Spleen (tissue), 13 donors: ENCODE measurements at places on chromosomes 6 and 20. TPM values are rescaled to one million over a fixed set of nuclear protein-coding genes. Genes with fewer than 3 reads are reported as not detected.

DNA sequence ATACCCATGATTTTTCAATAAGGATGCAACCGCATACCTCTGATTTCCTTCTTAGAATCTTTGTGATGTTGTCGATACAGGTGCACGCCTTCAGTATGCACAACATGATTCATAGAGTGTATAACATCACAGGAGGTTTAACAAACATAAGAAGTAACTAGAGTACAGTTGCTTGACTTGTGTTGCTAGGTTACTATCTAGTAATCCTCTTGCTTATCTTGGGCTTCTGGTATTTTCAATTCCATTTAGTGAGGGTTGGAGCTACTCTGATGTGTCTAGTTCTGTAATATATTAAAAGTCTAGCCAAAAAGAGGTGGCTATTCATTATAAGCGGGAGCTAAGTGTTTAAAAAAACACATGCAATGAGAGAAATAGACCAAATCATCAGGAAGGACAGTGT is 85.5 kb upstream of the TENT5A start:
- H3K27ac ChIP-seq, result no peak overlapping the region
- no peaks in the 10 kb centered on the region for H3K4me1 ChIP-seq
- no peaks in the 10 kb centered on the region for H3K36me3 ChIP-seq
- no peak for DNase-seq

DNA sequence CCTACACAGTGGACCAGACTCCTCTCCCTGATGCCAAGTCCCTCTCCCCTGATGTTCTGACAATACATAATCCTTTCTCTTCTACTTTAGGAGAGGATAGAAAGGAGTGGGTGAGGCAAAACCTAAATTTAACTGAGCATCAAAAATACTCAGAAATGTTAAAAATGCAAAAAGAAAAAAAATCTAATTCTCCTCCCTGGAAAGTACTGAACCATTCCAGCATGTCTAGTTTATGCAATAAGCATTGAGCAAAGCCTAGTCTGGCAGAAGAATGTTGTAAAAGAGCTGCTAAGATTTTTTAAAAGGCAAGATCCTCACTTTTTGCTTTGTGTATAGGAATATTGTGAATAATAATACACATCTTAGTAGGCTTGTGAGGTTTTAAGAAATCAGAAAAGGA is 116.6 kb upstream of the STXBP5 start:
- H3K27me3 ChIP-seq, result no peaks in the 10 kb centered on the region
- no peak overlapping the region for H3K27ac ChIP-seq
- H3K4me1 ChIP-seq, result no peaks in the 10 kb centered on the region
- no peaks in the 10 kb centered on the region for H3K36me3 ChIP-seq
- no peak for DNase-seq

DNA sequence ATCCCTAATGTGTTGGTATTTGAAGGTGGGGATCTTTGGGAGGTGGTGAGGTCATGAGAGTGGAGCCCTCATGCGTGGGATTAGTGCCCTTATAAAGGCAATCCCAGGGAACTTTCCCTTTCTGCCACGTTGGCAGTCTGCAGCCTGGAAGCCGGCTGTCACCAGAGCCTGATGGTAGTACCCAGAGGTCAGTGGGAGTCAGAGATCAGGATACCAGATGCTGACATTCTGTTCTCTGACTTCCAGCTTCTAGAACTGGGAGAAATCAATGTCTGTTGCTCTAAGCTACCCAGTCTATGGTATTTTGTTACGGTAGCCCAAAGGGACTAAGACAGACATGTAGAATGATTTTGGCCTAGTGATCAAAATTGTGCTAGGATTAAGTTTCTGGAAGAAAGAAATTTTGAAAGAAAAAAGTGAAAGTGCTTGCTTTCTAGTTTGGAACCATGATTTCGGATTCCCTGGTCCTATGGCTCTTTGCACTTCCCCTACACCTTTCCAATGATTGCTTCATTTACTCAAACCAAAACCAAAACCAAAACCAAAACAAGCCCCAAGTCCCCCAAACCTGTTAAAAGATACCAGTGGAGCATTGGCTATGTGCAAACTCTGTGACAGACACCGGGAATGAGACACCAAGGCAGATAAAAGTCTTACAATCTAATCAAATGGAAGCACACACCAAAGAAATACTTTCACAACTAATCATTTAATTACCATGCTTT is 173.7 kb upstream of the ZNF217 start:
- no peaks in the 10 kb centered on the region for H3K27me3 ChIP-seq
- no peak overlapping the region for H3K27ac ChIP-seq
- H3K4me3 ChIP-seq, result no peak overlapping the region
- no peak for DNase-seq
- H3K36me3 ChIP-seq, result no peaks in the 10 kb centered on the region
- peaks cover 11% of the 10 kb centered on the region for H3K4me1 ChIP-seq

GRCh38 chr6:143155681-143156080 is 95.0 kb downstream of the AIG1 start:
- H3K27ac ChIP-seq, result no peak overlapping the region
- no peak for DNase-seq
- no peaks in the 10 kb centered on the region for H3K36me3 ChIP-seq
- H3K4me1 ChIP-seq, result no peaks in the 10 kb centered on the region

CST4 gene
- not detected for total RNA-seq

CD93 gene
- 50.4 TPM for total RNA-seq

DNA sequence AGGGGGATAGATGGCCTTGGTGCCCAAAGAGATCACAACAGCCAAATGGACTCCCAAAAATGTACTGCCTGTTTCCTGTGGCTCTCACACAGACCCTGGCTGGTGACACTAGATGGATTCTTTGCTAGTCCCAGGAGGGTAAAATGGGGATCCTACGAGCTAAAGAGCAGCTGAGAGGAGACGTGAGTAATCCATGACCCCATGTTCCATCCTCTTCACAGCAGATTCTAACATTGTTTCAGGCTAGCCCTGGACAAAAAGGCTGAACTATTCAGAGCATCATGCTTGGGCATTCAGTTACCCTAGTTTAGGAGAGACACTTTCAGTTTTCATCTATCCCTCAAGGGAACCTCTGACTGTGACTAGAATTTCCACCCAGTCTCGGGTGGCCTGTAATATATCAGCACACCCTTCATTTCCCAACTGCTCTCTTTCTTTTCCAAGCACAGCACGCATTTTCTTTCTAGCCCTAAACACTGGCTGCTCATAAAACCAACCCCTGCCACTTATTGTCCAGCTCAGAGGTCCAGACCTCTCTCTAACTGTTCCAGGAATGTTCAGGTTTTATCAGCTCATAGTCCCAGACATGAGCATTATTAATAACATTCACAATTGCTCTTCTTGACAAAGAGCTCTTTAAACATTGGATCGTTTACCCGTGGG is 48.5 kb downstream of the SLC22A1 start:
- H3K27me3 ChIP-seq, result no peaks in the 10 kb centered on the region
- no peak overlapping the region for H3K4me3 ChIP-seq
- H3K4me1 ChIP-seq, result no peaks in the 10 kb centered on the region
- H3K36me3 ChIP-seq, result no peaks in the 10 kb centered on the region

GRCh38 chr6:26286168-26286877 is 78.7 kb upstream of the BTN3A2 start:
- H3K4me3 ChIP-seq, result peak overlapping the region; percentile 56
- H3K27me3 ChIP-seq, result no peaks in the 10 kb centered on the region
- no peaks in the 10 kb centered on the region for H3K36me3 ChIP-seq
- H3K27ac ChIP-seq, result peak overlapping the region; percentile 97
- DNase-seq, result peak; percentile 83

DNA sequence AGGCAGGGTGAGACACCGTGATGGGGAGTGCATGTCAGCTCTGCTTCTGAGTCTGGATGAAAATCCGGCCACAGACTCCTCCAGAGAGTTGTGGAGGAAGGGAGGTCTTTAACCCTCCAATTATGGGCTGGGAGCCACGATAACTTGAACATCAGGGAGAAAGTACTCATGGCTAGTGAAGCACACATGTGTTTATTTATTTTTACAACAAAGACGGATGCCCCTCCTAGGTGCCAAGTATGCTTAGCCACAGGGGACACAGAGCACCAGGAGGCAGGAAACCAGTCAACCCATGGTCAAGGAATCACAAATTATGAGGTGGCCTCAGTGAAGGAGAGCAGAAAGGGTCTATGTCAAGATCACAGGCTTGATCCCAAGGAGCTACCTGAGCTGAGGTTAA is 54.1 kb downstream of the ZNF217 start:
- H3K4me1 ChIP-seq, result no peaks in the 10 kb centered on the region
- no peaks in the 10 kb centered on the region for H3K27me3 ChIP-seq
- no peaks in the 10 kb centered on the region for H3K36me3 ChIP-seq
- DNase-seq, result no peak
- no peak overlapping the region for H3K27ac ChIP-seq
- H3K4me3 ChIP-seq, result no peak overlapping the region

DNA sequence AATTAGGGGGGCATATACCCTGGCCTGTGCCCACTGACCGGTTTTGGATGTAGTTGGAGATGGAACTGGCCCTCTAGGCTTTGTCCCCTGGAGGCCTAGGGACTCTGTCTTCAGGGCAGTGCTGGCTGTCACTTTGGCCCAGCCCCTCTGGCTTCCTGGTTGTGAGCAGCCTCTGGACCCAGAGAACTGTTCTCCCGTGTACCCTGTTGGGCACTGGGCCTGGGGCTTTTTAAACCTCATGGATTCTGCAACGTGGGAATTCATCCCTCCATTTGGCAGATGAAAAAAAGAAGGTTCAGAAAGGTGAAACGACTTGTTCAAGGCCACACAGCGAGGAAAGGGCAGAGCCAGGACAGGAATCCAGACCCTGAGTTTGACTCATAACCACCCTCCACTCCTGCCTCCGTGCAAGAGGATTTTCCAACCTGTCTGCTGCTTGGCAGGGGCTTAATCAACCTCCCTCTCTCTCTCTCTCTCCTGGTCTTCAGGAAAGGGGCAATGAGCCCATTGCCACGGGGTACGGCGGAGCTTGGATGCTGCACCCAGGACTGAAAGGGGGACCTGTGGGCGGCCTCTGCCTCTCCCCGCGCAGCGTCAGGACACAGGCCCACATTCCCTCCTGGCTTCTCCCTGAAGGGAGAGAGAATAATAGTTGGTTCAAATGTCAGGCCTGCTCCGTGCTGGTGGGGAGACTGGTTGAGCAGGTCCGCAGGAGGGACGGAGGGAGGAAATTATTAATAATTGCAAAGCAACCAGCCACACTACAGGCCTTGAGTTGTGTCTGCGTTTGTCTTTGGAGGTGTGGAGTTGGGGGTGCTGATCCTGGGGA is 56.0 kb downstream of the CEBPB start:
- H3K4me1 ChIP-seq, result no peaks in the 10 kb centered on the region
- H3K36me3 ChIP-seq, result no peaks in the 10 kb centered on the region
- H3K27ac ChIP-seq, result no peak overlapping the region
- no peaks in the 10 kb centered on the region for H3K27me3 ChIP-seq
- DNase-seq, result no peak

DOP1A gene
- 36.6 TPM for total RNA-seq

DNA sequence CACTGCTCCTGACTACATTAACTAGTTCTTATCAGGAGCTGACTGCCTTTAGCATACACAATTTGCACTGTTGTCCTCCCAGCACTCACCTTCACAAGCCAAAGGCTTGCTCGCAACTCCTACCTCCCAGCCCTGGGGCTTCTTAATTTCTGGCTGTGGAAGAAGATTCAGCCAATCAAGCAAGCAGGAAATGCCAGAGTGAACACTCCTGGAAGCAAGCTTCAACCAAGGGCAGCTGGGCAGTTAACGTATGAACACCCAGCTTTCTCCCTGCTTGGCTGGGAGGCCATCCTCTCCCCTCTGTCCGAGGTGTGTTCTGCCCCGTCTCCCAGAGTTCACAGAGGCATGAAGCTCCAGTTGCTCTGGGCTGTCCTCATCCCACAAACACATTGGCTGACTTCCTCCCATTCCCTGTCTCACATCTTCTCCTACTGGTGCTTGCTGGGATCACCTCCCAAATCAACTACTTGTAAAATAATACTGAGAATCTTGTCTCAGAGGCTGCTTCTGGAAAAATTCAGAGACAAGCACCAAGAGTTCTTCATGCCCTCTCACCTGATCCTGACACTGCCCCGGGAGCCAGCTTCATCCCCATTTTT is 15.3 kb upstream of the SRSF6 start:
- H3K4me1 ChIP-seq, result no peaks in the 10 kb centered on the region
- H3K27me3 ChIP-seq, result no peaks in the 10 kb centered on the region
- DNase-seq, result no peak
- no peak overlapping the region for H3K27ac ChIP-seq
- no peaks in the 10 kb centered on the region for H3K36me3 ChIP-seq
- H3K4me3 ChIP-seq, result no peak overlapping the region

DNA sequence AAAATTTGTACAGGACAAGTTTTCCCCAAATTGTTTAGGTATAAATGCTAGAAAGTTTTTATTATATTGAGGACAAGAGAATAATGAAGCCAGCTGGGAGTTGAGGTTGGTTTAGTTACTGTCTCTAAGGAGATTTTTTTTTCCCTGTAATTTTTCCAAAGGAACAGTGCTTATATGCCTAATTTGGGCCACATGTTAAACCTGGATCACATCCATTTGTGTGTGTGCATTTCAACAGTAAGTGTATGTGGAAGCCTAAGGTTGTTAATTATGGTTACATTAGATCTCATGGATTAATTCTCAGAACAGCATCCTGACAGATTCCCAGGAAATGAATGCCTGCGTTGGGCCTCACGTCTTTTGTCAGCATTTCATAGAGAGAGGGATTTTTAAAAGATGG is 4.5 kb downstream of the IGF2R start:
- DNase-seq, result no peak
- no peak overlapping the region for H3K4me3 ChIP-seq
- peak overlapping the region; percentile 13 for H3K27ac ChIP-seq

DNA sequence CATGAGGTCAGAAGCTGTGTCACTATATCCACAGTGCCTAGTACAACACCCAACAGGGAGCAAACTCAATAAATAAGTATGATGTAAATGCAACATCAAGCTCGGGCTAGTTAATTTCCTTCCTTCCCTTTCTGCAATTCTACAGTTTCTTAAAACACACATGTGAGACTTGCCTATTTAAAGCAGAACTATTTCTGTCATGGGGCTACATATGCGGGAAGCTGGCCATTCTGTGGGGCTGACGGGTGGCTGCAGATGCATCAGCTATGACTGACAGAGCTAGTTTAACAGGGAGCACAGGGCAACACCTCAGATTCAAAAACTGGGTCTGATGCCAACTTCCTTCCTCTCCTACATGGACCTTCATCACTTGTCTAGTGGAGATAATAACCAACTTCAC is 118.1 kb upstream of the ENPP5 start:
- no peaks in the 10 kb centered on the region for H3K4me1 ChIP-seq
- DNase-seq, result no peak
- H3K36me3 ChIP-seq, result no peaks in the 10 kb centered on the region
- H3K27ac ChIP-seq, result no peak overlapping the region

DNA sequence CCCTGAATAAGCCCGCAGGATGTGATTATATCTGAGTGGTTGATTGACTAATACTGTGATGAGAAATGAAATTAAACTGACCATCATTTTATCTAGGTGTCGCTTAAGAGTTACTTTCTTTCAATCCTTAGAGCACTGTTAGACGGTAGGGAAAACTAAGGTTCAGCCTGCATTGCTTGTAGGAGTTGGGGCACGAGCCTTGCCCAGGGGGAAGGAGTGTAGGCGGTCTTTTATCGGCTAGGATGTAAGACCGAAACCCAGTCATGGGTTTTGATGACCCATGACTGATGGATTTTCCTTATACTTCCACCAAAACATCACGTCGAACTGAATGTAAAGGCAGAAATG is 392 bp upstream of the TASP1 start:
- H3K4me1 ChIP-seq, result peaks cover 17% of the 10 kb centered on the region
- peak overlapping the region; percentile 81 for H3K4me3 ChIP-seq
- no peak for DNase-seq
- H3K36me3 ChIP-seq, result no peaks in the 10 kb centered on the region

- DNase-seq, result no peak
- H3K36me3 ChIP-seq, result peaks cover 39% of the 10 kb centered on the region
- no peaks in the 10 kb centered on the region for H3K27me3 ChIP-seq
- peak overlapping the region; percentile 93 for H3K27ac ChIP-seq
These were observed 571 bp upstream of the PRPF6 start for GRCh38 chr20:63980317-63980805.

ADGRF5 gene
- total RNA-seq, result 105 TPM

DCBLD1 gene
- 8.4 TPM for total RNA-seq
